ENCODE measurements at places on chromosomes 5 and 9.

GRCh38 chr5:1657161-1657741 lies 133.5 kb upstream of the LPCAT1 start:
- no peak for DNase-seq

- DNase-seq, result no peak
Observed at GRCh38 chr9:128912270-128912853, 8.4 kb upstream of the PHYHD1 start.

DNA sequence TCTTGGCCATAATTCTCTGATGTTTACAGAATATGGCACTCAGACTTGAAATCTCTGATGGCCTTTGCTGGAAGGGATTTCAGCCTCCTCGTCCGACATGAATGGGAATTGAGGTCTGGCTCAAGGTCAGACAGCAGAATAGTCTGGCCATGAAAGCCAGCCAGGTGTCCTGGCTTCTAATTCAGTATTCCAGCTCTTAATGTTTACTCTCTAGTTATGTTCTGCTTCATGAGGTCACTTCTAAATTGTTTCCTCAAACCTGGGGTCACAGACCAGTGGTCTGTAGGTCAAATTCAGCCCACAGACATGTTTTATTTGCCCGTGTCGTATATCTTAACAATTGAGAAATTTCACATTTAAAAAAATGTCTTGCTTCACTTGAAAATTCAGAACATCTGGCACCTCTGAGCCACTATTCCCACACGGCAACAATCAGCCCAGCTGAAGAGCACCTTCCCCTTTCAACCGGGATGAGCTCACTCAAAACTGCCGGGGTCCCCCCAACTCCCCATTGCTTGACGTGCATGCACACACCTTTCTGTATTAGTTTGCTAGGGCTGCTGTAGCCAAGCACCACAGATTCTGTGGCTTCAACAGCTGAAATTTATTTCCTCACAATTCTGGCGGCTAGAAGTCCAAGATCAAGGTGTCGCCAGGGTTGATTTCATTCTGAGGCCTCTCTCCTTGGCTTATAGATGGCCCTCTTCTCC lies 243.5 kb downstream of the ENC1 start:
- no peak for DNase-seq

- no peak for DNase-seq
Observed at GRCh38 chr5:108251350-108251749, 130.5 kb downstream of the FBXL17 start.

GRCh38 chr9:16012621-16013020 lies 459.8 kb downstream of the CCDC171 start:
- DNase-seq, result no peak

DNA sequence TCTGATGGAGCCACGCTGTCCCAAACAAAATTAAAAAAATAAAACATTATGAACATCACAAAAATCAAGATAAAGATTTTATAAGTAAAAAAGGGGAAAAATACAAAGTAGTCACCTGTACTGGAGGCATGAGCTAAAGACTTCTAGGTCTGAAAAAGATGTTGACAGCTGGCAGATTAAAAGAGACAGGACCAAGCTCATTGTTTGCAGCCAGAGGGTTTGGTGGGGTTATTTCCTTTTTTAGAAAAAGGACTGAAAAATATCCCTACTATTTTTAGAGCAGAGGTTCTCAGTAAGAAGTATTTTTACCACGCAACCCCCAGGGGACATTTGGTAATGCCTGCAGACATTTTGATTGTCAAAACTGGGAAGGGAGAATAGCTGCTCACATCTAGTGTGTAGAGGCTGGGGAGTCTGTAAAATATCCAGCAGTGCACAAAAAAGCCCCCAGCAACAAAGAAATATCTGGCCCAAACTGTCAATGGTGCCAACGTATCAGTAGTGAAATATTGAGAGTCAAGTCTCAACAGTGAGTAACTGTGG lies 353.4 kb downstream of the TLE1 start:
- DNase-seq, result no peak

DNA sequence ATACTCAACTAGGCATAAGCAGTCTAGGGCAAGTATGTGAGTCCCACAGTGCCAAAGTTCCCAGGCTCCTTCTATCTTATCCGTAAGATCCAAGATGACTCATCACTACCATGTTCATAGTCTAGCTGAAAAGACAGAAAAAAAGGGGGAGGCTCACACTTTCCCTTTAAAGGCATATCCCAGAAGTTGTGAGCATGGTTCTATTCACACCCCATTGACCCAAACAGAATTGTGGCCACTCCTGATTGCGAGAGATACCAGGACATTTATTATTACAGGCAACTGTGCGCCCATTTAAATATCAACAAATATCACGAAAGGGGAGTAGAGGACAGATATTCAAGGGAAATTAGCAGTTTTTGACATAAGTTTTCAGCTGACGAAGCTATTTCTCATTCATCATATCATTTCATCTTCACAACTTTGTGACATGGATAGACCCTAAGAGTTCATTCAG lies 8.1 kb upstream of the PFDN1 start:
- DNase-seq, result no peak

DNA sequence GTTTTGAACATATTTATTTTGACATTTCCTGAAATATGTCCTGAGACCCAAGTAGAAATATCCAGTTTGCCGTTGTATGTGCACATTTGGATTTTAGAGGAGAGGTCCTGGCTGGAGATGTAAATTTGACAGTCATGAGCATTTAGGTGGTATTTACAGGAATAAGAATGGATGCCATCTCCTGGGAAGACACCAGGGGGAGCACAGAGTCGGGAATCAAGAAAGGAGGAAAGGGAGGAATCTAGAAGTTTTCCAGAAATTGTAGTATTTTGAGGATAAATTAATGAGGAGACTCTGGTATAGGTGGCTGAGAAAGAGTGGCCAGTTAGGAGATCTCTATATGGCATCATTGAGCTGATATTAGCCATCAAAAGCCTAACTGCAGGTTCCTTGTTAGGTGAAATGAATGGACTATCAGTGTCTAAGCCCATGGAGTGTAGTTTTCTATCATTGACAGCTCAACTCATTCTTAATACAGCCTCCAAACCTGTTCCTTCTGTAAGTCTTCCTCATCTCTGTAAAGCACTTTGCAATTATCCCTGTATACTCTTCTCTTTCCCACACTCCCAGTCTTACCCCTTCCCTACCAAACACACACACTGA lies 7.2 kb downstream of the GAPT start:
- no peak for DNase-seq

DNA sequence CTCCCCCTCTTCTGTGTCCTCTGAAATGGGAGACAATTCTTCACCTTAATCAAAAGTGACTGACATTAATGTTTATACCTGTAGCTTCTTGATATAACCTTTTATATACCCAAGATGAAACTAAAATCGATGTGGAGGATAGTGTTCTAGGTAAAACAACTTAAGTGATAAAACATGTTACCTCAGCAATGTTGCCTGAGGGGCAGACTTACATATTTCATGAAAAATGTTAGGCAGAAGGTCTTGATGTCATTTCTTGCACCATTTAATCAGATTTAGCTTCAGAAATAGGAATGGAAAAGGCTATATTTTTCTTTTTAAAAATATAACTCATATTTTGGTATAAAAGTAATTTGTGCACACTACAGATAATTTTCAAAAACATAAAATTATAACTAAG lies 22.7 kb upstream of the MACIR start:
- no peak for DNase-seq

DNA sequence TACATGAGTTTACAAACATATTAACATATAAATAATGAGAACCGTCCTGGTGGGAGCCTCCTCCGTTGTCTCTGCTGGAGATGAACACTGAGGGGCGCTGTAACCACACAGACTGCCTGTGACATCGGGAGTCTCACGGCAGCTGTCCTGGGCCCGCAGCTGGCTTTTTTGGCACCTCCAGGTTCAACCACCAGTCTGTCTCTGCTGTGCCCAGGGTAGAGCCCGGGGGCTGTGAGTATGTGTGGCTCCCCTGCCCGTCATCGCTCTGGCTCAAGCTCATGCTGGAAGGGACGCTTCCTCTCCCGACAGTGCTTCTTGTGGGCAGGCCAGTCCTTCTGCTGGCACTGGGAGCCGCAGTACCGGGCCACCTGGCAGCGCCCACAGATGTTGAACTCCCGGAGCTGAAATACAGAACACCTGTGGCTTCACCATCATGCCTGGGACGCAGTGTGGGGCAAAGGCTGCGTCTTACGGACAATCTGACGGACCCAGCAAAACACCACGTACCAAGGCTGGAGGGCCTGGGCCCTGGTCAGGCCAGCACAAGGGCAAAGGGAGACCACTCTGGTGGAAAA lies 3.6 kb upstream of the DPH7 start:
- DNase-seq, result no peak

DNA sequence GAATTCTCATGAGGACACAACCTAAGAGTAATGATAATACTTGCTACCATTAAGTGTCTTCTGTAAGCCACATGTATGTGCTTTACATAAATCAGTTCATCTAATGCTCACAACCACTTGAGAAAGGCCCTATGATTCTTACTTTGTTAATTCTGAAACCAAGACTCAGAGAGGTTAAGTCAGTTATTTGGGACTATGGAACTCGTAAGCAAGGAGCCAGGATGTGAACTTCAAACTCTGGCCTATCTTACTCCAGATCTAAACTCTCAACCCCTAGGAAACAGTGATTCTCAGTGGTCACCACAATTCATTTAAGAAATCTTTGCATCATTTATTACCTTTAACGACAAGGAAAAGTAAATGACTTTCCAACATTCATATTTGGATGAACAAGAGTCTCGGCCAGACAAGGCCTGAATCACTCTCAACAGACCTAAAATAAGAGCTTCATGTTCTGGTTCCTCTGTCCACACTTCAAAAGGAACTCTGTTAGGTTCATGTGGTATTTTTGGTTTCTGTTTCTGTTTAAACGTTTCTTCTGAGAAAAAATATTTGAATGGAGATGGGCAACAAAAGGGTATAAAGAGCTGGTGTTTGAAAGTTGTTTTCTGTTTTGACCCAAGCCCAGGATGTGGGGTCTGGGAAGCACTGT lies 104.8 kb downstream of the LPAR1 start:
- DNase-seq, result no peak

GRCh38 chr5:98031496-98031895 lies 742.0 kb upstream of the RGMB start:
- no peak for DNase-seq

GRCh38 chr5:67291066-67291465 lies 94.5 kb upstream of the CD180 start:
- DNase-seq, result no peak

GRCh38 chr9:116855881-116856662 lies 169.0 kb downstream of the TRIM32 start:
- DNase-seq, result no peak

DNA sequence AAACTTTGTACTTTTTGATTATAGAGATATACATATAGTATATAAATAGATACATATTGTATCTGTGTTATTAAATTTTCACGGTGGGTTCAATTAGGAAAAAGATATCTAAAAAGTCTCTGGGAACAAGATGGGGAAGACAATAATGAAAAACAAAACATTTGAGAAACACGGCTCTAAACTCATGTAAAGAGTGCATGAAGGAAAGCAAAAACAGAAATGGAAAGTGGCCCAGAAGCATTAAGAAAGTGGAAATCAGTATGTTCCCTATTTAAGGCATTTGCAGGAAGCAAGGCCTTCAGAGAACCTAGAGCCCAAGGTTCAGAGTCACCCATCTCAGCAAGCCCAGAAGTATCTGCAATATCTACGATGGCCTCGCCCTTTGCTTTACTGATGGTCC lies at the start of gene IFNA1:
Gene IFNA1, plus strand, starts transcription at position 301 of the 400 bp plus-strand sequence. Its CDS starts 69 bp downstream, at position 370.
- no peak for DNase-seq

GRCh38 chr9:107246259-107247254 lies 36.5 kb upstream of the RAD23B start:
- DNase-seq, result peak; percentile 30

GRCh38 chr9:120398286-120398685 lies 181.7 kb downstream of the CDK5RAP2 start:
- DNase-seq, result no peak

DNA sequence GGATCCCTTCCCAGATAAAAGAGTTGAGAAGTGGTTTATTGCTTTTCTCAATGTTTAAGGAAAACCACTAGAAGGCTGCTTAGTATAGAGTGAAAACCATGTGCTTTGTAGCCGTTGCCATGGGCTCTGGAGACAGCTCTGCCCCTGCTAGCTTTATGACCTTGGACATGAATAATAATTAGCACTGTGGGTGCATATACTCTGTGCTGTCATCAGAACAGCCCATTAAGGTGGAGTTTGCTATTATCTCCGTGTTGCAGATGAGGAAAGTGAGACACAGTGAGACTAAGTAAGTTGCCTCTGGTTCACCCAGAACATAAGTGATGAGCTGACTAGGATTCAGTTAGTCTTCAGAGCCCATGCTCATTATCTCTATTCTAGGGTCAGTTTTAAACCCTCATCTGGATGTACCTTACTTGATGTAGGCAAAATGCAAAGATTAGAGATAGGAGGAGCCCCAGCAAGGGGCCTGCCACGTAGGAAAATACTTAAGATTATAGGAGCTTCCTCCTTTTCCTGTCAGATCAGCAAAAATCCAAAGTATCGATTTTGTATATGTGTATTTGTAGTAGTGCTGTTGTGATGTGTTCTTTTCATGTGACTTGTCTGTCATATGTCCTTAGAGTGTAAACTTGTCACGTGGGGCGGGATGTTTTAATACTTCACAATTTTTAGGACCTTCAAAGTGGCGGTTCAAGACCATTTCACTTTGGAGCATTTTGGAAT lies 102.5 kb downstream of the TLE4 start:
- no peak for DNase-seq

GRCh38 chr9:92576175-92576574 lies 40.4 kb upstream of the ECM2 start:
- DNase-seq, result no peak

Data from NK-92 treated with Interleukin-12 subunit alpha and Interleukin-12 subunit beta, amount 100 ng/mL, for 24 hours (cell line).